ENCODE measurements at places on chromosomes 7 and 10.

- no peak for DNase-seq
Observed at GRCh38 chr7:96823274-96823673, 113.6 kb upstream of the SEM1 start.

- DNase-seq: no peak
Observed at GRCh38 chr7:117015258-117016184, 62.2 kb downstream of the ST7 start.

- DNase-seq: no peak
Observed at GRCh38 chr7:126979722-126980121, 273.0 kb downstream of the GRM8 start.

GRCh38 chr7:99559175-99559915 is 903 bp downstream of the ZNF655 start:
- DNase-seq: no peak
